NCI-H2081 treated with DMSO at 0.1 percent for 48 hours (cell line): ENCODE measurements at places on chromosomes 2 and 18.

DNA sequence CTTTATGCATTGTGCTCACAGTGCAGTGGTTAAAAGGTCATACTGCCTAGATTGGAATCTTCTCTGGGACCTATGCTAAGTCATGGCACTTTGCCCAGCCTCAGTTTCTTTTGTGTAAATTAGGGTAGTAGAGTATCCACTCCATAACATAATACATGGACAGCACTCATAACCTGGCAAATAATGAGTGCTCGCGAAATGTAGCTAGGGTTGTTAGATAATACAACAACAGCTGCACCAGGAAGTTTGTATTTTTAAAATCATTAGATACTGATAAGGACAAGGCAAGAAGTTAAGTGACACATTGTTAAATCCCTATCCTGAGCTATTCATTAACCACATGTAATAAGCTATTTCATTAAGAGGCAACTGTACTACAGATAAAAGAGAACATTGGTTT is 13.8 kb upstream of the PLA2R1 start:
- no peak for DNase-seq

GRCh38 chr18:12099160-12099559 is 5.5 kb downstream of the ANKRD62 start:
- no peak for DNase-seq

GRCh38 chr2:129922571-129923264 is 56.7 kb upstream of the RAB6C start:
- no peak for DNase-seq

GRCh38 chr18:45109271-45109670 is 428.6 kb downstream of the SETBP1 start:
- DNase-seq, result no peak

DNA sequence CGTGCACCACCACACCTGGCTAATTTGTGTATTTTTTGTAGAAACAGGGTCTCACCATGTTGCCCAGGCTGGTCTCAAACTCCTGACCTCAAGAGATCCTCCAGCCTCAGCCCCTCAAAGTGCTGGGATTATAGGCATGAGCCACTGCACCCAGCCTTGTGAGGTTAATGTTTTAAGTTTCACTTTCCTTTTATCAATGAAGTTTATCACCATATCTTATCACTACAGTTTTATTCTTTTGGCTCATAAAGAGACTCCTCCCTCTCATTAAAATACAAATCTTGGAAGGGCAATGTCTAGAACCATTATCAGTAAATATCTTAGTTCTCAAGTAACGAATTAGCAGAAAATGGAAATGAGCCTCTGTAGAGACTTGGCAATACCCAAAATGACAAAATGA is 173.8 kb downstream of the BCL11A start:
- no peak for DNase-seq

- no peak for DNase-seq
Observed at GRCh38 chr2:184004289-184004947, 593.9 kb upstream of the ZNF804A start.

- DNase-seq, result no peak
Observed at GRCh38 chr2:201205515-201205849, 22.5 kb downstream of the CASP10 start.

GRCh38 chr2:43572244-43572643 is 23.6 kb downstream of the THADA start:
- no peak for DNase-seq

DNA sequence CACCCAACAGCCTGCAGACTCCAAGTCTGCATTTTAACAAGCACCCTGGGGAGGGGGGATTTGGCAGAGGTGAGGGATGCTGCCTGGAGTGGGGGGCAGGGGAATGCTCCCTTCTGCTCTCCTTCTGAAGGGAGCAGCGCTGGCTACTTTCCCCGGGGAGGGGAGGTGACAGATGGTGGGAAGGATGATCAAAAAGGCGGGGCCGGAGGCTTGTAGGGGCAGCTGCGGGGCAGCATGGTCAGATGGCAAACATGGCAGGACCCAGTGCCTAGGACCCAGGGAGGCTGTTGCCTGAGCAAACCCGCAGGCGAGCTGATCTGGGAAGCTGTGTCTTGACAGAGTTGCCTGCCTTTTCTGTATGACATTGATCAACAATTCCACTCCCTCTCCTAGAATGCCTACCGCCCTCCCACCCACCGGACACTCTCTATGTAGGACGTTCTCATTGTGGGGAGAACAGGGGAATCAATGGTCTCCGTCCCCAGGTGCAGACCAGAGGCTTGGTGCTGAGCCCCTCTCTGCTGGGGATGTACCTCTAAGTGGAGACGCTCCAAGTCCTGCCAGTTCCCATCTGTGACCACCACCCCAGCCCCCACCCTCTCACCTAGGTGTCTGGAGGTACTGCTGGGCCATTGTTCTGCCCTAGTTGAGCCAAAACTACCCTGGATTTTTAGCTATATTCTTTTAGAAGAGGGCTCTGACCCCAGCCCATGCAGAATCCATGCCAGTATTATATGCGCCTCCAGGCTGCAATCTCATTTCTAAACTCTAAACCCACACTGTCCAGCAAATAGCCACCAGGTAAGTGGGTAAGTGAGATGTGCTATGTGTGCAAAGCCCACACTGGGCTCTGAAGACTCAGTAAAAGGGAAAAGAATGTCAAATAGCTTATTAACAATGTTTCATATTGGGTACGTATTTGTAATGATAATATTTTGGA is 89.7 kb upstream of the SEC11C start:
- DNase-seq, result no peak

DNA sequence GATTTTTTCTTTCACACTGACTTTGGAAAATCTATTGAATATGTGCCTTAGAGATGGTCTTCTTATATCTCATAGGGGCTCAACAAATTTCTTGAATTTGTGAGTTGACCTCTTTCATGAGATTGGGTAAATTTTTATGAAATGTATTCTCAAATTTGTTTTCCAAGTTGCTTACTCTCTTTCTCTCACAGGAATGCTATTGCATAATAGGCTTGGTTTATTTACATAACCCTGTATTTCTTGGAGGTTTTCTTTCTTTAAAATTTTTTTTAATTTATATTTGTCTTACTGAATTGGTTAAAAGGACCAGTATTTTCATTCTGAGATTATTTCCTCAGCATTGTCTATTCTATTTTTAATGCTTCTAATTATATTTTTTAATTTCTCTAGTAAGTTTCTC is 917.1 kb downstream of the DPP10 start:
- no peak for DNase-seq

DNA sequence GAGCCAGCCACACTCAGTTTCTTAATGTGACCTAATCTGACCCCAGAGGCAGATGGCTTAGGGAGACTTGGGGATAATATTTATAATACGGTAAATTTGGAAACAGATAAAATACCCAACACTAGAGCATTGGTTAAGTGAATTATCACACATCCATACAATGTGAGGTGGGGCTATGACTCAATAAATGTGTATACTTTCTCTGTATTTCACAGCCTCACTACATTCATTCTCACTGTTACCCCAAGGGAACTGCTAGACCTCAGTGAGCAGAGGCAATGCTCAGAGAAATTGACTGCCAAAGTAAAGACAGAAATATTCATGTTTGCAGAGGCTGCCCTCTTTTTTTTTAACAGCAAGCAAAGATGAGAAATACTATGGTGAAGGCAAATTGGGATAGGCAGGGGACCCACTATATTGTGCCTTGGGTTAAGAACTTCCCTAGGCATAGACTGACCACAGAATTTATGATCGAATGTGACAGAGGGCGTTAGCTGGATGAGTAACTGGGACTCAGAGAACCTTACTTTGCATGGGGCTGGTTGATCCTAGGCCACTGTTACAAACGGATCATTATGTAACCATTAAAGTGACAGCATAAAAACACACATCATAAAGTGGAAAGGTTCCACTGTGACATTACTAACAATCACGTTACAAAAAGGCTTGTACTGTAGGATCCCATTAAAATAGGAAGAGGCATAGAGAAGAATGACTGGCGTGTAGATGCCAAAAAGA is 246.0 kb upstream of the LYPD1 start:
- DNase-seq, result no peak
